GOT3 (cell line): ENCODE measurements at places on chromosomes 7 and 10.

DNA sequence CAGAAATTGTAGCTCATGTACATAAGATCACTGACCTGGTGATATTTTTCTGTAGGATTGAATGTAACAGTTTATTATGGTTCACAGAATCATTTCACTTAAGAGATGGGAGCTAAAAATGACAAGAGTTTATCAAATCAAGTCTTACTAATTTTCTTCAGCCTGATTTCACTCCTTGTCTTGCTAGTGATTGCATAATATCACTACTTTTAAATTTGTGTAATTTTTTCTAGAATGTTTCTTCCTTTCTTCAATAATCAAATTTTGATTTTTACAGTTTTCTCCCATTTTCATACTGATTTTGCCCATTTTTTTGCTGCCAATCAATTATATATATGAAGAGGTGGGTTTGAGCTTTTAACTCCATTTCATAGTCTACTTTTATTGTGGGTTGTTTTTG is 68.8 kb upstream of the TMEM140 start:
- DNase-seq, result no peak

GRCh38 chr7:156722043-156722826 is 81.7 kb downstream of the RNF32 start:
- no peak for DNase-seq

- DNase-seq, result no peak
Measured at GRCh38 chr10:110962443-110962842, 43.0 kb downstream of the SHOC2 start.

GRCh38 chr10:86758189-86759072 is 2.0 kb downstream of the BMPR1A start:
- DNase-seq, result no peak

- DNase-seq, result no peak
Measured at GRCh38 chr7:148695953-148696352, 2.8 kb upstream of the CUL1 start.

DNA sequence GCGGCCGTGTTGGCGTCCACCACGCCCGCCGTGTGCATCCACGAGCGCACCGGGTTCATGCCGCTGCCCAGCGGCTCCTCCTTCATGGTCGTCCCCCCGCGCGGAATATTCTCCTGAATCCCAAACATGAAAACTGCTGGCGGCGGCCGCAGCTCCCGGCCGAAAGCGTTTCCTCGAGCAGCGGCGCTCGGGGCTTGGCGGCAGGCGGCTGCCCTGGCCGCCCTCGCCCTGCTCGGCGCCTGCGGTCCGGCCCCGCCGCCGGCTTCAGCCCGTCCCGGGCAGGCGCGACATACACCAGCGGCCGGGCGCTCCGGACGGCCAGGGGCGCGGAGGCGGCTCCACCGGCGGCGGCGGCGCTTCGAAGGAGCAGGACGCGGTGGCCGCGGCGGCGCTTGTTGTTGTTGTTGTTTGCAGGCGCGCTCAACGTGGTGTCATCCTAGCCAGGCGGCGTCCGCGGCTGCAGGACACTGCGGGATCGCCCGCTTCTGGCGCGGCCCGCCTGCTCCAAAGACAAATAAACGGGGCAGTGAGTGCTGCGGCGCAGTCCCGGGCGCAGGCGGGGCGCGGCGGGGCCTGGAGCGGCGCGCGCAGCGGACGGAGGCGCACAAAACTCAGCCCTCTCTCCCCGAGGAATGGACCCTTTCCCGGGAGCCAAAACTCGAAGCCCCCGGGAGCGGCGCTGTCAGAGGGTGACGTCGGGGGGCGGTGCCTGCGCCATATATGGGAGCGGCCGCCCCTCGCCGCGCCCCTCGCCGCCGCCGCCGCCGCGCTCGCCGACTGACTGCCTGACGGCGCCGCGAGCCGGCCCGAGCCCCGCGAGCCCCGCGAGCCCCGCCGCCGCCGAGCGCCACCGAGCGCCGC is at the start of gene EBF3:
Gene EBF3, minus strand, starts transcription at position 634 of the 861 bp plus-strand sequence. Its CDS starts 506 bp downstream, at position 128.
- peak; percentile 83 for DNase-seq
